ENCODE measurements at places on chromosomes 11 and 22. TPM values are rescaled to one million over a fixed set of nuclear protein-coding genes. Genes with fewer than 3 reads are reported as not detected.

The TTLL1 gene
- total RNA-seq = 15.2 TPM

The TMEM191C gene
- total RNA-seq = 9.4 TPM

DNA sequence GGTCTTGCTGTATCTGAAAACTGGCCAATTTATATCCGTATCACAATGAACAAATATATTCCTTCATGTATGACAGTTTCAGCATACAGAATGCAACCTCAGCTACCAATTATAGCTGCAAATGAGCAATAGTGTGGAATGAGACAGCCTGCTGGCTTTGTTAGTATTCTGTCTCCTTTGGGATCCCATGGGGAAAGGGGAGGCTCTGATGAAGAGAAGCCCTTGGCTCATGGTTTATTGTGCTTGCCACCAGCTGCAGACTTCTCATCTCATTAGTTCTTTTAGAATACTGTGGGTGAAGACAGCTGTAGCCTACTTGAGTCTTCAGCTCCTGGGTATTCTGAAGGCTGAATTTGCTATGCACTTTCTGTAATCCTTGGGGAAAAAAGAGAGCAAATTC, 42.4 kb downstream of the PITPNB start:
- no peak for DNase-seq

DNA sequence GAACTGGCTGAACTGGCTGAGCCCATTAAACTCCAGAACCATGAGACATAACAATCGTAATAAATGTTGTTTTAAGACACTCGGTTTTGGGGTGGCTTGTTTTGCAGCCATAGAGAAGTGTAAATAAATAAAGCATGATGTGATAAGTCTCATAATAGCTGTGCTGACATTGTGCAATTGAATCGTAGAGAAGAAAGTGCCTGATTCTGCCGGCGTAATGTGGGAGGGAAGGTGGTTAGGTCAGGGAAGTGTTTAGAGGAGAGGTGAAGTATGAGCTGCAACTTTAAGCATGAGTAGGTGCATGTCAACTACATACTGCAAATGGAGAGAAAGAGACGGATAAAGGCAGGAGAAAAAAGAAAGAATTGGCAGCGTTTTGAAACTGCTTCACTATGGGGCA, 217.1 kb downstream of the BLID start:
- no peak for DNase-seq

The SREBF2 gene
- 198 TPM for total RNA-seq

The OR10D3 gene
- total RNA-seq = not detected

- DNase-seq = no peak
Measured at GRCh38 chr11:65524014-65524740, 706 bp upstream of the SCYL1 start.

DNA sequence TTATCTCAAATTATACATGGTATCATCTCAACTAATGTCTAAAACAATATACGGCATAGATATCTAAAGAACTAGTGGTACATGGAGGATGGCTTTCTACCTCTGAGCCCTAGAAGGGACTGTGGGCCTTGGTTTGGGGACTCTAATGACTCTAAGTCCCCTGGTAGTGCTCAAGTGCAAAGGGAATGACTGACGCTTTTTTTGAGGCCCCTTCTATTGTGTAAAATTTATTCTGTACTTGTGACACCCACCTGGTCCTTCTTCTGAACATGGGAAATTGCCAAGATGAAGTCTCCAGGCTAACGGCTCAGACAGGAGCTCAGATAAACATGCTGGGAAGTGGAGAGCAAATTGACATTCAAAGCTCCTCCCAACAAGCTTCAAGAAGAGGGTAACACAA, 53.4 kb upstream of the IGLL5 start:
- DNase-seq = no peak

- no peak for DNase-seq
Measured at GRCh38 chr22:46934746-46935491, 172.5 kb downstream of the TBC1D22A start.

- no peak for DNase-seq
Measured at GRCh38 chr22:36767035-36767775, 8.7 kb downstream of the IFT27 start.

DNA sequence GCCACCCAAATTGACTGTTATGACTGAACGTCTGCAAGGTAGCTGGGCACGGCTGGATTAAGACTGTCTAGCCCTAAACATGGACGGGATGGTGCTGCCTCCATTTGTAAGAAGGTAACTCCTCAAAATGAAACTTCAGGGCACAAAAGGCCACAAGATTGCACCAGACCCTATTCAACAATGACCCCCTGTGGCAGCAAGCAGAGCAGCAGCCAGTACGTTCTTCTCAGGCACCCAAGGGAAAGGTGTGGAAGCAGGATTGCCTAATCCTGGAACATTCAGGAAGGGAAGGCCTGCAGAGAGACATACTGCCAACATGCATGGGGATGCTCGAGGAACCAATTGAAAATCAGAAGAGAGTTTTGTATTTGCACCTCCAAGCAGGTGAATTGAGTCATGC, 4.5 kb upstream of the TBX10 start:
- no peak for DNase-seq

GRCh38 chr22:30000566-30000965, 79.7 kb upstream of the HORMAD2 start:
- DNase-seq = no peak

The CNGA4 gene
- total RNA-seq = 3.0 TPM

- DNase-seq = no peak
Measured at GRCh38 chr11:36361472-36361871, 65.4 kb downstream of the PRR5L start.

The MFRP gene
- not detected for total RNA-seq

- no peak for DNase-seq
Measured at GRCh38 chr22:30204742-30205111, 41.8 kb downstream of the LIF start.

DNA sequence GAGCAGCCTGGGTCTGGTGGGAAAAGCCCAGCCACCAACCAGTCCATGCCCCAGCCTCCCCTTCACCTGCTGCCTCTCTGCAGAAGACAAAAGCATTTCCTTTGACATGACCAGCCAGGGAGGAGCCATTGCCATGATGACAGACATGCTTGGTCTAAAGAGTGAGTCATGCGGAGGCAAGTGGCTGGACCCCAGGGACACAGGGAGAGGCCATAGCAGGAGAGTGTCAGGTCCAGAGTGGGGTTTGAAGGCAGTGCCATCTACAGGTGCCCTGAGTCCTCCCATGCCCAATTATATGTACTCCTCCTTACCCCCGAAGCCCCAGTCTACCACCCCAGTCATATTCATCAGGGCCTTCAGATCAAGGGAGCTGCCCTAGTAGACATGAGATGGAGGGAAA, 67.4 kb downstream of the SCN3B start:
- DNase-seq = no peak

DNA sequence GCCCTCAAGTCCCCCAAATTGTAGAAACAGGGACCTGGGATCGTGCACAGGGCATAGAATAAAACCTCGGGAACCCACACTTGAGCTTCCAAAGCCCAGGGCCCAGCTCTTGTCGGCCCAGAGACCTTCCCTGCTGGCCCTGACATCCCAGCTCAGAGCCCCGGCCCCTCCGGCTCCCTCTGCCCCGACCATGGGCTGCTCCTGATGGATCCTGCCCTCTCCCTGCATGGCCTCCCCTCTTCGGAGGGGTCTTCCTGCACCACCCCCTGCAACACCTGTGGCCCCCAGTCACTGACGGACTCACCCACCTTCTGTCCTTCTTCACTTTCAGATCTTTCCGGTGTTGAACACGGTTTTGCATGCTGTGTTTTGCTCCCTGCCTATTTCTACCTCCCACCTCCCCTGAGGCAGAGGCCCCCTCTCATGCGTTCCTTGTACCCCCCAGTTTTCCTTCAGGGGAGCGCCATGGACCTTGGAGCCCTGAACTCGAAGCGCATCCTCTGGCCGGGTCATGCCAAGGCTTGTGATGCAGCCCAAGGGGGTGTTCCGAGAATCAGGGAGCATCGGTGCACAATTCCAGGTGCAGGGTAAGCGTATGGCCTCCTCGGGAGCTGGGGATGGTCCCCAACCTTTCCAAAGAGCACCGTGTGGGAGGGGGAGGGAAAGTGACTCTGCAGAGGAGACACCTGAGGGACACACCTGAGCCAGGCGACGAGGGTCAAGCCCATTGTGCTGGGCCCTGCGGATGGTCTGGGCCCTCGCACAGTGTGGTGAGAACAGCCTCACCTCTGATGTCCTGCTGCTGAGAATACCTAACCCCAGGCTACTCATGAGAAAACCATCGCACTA, 666.4 kb downstream of the BRD1 start:
- DNase-seq = no peak

GRCh38 chr11:18836417-18836816, 44.8 kb upstream of the PTPN5 start:
- no peak for DNase-seq

GRCh38 chr11:45930031-45930794, 7.8 kb downstream of the LARGE2 start:
- DNase-seq = peak; percentile 27

The GSTT2B gene
- total RNA-seq = 23.1 TPM

The NXPE1 gene
- total RNA-seq = not detected

GRCh38 chr11:113363406-113363805, 24.2 kb upstream of the ANKK1 start:
- no peak for DNase-seq
